Stimulated activated CD8-positive, alpha-beta memory T cell treated with anti-CD3 and anti-CD28 coated beads, Interleukin-2, amount 100 ng/mL, for 48 hours (primary cell): ENCODE measurements at places on chromosomes 5 and 9.

GRCh38 chr5:176685010-176685409 lies 37.7 kb downstream of the TSPAN17 start:
- DNase-seq = no peak

DNA sequence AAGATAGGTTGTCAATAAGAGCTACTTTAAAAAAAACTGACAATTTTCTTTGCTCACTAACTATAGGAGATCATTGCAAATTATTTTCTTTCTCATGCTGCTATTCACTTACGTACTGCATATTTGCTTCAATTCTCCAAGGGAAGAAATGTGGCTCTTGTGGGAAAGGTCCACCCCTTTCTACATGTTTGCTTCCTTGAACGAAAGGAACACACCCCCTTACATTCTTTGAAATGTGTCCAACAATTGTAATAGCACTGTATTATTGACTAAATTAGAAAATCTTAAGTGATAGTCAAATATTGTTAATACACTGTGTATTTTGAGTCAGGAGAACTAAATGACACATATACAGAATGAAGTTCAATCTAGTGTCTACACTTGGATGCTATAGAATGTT lies 5.2 kb downstream of the MEF2C start:
- DNase-seq = no peak

- DNase-seq = no peak
These were observed 4.9 kb downstream of the TMEM171 start for GRCh38 chr5:73125289-73125688.

DNA sequence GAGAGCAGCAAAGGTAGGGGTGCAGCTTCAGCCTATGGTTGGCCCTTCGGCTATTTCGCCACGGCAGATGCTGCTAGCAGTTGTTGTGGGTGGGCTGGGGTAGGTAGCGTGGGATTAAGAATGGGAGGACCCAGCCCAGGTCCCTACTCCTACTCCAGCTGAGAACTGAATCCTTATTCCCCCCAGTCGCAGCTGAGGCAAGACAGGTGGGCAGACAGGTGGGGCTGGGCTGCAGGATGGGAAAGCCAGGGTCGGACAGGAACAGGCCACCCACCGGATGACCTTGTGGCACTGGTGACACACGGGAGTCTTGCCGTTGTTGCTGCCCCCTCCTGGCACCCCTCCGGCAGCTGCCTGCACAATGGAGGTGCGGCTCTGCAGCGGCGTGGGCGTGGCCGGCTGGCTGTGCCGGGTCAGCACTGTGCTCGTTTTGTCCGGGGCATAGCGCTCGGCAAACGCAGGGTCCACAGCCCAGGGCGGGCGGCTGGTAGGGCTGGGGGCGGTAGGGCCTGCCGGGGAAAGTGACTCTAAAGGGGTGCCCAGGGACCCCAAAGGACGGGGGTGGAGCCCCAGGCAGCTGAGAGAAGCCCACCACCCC lies 8.2 kb downstream of the PDLIM7 start:
- no peak for DNase-seq

DNA sequence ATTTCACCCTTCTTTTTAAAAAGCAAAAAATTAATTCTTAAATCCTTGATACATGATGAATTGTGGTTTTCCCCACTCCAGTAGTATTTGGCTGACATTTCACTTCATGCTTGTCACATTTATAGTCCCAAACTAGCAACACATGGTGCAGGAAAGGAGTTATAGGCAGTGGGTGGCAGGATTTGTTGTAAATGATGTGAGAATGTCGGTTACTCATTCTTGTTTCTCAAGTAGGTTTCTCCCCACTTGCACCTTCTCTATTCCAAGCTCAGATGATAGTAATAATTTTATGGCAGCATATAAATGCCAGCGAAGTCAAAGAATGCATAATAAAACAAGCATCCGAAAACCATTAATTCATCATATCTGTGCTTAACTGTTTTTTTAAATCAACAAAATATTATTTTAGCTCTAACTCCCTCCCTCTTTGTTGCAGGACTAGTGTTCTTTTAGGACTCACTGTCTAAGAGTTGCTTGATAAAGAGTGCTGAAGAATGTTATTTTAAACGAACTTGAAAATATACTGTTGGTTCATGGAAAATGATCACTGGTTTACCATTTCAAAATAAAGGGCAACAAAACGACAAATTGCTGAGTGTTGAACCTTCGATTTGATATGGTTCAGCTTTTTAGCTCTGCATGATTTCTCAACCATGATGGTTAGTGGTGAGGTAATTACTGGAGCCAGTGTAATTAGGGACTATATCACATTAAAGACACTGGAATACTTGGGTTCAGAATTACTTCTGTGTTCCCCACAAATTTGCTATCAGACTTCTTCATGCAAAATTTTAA lies 88.1 kb upstream of the ADAMTSL1 start:
- DNase-seq = no peak

DNA sequence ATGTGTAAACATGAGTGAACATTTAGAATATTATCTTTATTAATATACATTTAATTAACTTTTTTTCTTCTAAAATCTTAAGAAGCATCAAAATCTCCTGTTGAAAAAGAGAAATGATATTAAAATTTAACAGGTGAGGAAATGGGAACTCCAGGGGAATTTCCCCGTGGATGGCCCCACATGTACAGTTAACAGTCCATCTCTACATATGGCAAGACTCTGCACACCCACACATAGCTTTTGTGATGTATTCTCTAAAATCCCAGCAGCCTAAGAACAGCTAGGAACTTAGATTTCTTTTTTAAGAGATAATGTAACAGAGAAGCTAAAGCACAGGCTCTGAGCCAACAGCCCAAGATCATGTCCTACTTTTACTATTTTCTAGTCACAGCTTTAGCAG lies 556.3 kb upstream of the RGMB start:
- no peak for DNase-seq

DNA sequence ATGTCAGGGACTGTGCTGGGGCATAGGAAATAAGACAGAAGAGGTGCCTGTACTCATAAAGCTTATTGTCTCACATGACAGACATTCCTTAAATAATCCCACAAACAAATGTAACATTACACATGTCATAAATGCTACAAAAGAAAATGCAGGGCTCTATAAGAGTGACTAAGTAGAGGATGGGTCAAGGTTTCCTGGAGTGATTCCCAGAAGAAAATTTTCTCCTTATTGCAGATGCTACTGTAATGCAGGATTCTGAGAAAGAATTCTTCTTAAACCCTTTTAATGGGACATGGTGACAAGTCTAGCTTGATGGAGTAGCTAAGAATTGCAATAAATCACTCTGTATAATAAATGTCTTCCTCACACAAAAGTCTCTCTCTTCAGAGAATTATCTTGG lies 55.7 kb downstream of the SH3TC2 start:
- DNase-seq = no peak

DNA sequence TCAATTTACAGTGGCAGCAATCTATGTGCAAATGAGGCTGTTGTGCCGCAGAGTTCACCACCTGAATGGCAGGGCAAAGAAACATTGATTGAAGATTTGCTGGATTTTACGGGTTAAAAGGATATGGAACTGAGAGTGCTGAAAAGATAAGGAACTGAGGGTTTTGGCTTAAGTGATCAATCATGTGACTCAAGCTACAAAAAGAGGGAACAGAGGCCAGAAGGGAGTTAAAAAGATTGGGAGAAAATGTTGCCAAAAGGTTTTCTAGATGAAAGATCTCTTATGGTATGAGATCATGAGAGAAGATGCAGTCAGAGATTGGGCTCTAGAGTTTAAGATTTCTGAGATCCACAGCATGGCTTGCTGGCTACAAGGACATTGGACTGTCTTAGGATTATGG lies 7.9 kb upstream of the RIMOC1 start:
- no peak for DNase-seq

GRCh38 chr5:45410304-45410995 lies 285.7 kb downstream of the HCN1 start:
- DNase-seq = no peak
